ENCODE measurements at places on chromosomes 12 and 14.

GRCh38 chr12:33115716-33116115 lies 219.1 kb upstream of the PKP2 start:
- DNase-seq = no peak

DNA sequence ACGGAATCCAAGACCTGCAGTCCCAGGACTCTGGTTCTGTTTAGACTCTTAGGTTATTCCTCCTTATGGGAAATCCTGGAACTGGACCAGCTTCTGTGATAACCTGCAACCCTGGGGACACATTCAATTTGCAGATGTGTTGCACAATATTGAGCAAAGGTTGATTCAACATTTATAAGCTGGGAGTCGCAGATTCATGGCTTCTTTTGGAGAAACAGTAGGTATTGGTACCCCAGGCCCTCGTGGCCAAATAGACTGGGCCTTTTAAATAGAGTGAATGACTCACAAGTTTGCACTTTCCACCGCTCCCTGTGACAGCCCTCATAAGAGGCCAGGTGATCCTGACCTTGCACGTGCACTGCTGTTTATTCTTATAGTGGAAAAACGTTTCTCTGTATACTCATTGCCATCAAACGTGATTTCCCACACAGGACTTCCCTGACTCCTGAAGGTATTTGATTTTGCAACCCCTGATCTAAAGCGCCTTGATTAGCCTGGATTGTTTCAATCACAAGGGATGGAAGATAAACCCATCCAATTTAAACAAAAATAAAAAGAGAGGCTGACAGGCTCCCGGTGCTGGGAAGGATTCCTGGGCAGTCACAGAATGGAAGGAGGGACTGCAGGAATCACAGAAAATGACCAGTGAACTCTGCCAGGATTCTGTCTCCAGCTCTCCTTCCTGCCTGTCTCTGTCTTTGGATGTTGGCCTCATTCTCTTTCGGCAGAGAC lies 98.0 kb downstream of the VCPKMT start:
- no peak for DNase-seq

DNA sequence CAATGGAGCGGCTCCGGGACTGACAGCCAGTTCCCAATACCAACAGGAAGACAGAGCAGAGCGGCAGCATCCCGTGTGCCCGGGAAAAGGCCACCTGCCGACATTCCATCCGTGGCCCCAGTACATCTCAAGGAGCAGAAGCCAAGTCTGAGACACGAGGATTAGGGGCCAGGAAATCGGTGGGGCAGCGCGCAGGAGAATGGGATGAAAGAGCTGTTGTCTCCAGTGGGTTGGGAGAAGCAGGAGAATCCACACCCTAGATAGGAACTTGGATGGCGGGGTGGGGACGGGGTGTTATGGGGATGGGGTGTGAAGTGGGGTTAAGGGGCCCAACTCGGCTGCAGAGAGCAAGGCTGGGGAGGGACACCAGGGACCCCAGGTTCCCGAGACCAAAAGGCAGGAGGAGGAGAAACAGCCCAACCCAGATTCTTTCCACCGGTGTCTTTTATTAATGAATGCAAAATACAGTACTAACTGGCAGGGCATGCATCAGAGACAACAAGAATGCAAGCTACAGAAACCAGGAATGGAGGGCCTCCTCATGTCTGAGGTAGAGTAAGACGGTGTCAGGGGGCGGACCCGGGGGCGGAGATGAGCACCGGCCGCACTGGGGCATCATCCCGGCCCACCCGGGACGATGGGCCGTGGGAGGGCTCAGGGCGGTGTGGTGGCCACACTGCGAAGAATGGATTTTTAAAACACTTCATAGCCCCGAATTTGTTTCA lies 50.3 kb downstream of the BEGAIN start:
- no peak for DNase-seq

DNA sequence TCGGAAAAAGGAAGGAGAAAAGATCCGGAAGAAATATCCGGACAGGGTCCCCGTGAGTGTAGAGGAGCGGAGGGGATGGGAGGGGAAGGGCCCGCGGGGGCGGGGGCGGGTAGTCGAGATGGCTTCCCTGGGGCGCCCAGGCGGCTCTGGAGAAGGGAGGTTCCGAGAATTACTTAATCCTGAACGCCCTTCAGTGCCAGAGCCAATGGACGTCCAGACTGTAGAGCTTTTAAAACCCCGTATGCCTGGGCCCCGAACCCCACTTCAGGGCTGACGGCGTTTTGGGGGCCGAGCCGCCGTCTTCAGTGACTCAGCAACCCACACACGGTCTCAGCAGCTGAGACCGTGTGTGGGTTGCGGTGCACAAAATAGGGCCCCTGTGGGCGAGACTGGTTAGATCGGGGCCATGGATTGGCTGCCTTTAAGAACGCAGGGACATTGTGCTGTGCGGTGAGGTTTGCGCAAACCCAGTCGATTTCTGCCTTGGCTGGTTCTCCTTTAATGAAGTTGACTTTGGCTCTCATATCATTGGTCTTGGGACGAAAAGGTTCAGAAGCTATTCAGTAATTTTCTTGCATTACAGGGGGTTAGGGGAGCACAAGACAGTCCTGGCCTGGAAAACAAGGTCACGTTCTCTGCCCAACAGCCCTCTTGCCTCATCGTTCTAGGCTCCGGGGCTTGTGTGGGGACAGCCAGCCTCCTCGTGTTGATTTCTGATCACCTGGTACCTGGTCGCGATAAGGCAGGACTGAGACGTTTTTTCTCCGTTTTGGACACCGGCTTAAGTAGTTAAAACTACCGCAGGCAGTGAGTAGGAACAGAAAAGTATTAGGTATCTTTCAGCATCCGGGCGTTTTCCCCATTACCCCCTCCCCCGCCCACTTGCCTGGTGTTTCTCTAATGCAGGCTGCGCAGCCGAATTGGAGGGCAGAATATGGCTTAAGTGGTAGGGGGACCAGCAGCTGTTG lies 775 bp downstream of the GABARAPL1 start:
- DNase-seq = peak; percentile 38

DNA sequence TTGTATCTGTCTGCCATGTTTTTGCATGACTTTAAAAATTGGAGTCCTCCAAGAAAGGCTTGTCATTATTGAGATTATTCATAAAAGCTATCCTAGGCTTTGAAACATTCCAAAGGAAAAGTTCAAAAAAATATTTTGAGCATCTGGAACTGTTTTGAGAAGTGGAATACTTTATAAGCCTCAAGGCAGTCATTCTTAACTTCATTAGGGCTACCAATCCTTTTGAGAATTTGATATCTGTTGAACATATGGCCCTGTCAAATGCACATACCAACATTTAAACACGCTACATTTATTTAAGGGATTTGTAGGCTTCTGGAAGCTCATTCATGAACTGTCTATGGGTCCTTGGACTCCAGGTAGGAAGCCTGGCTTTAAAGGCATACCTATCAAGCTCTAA lies 77.0 kb downstream of the TMEM117 start:
- DNase-seq = no peak

DNA sequence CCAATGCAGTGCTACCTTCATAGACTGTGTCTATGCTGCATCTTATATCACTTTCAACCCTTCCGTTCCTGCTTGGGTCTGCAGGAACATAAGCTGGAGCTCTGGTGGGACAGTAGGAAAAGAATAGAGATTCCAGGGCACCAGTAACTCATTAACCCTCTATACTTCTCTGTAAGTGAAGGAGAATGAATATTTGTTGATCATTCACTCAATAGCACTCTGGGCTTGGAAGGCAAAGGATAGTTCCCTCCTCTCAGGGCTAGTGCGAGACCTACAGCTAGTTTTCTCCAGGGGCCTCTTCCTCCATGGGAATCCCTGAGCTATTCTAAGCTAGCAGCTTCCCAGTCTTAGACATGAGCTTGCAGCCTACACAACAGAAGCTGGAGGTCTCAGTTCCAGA lies 84.7 kb downstream of the BMP4 start:
- no peak for DNase-seq

- no peak for DNase-seq
These were observed 102.1 kb downstream of the MYRFL start for GRCh38 chr12:69927164-69927563.

GRCh38 chr12:92446083-92446460 lies 256.7 kb upstream of the PLEKHG7 start:
- DNase-seq = no peak

- DNase-seq = peak; percentile 67
These were observed 33.6 kb upstream of the HNF1A start for GRCh38 chr12:120944645-120945217.

GRCh38 chr12:47141459-47141858 lies 61.7 kb upstream of the AMIGO2 start:
- no peak for DNase-seq

DNA sequence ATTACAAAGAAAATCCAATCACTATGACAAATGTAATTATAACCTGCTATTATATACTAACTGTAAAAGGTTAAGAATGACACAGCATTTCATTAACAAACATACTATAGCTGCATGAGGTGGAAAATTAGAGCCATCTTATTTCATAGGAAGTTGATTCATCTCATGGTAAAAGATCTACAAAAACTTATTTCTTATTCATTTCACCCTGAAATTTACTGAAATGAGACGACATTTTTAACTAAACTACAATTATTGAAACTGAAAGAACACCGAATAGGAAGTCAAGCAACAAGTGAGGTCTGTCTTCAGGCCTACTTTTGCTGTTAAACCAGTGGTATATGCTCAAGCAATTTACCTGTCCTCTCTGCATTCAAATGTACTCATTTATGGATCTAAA lies 87.2 kb downstream of the CEP83 start:
- no peak for DNase-seq

- DNase-seq = no peak
These were observed 456.2 kb downstream of the FOXG1 start for GRCh38 chr14:29222671-29223268.

DNA sequence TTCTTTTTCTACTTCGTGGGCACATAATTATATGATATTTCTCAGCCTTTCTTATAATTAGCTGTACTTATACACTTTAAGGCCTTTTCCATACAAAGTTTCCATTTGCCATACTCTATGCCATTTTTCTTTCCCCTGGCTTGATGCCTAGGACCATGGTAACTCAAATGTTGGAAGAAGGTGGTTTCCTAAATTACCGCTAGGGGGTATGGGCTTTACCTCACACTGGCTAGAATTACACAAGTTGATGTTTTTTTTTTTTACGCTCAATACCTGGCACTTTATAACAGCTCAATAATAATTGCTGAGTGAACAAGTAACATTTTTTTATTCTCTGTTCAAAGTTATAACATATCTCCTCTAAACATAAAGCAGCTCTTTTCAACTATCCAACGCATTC lies 306.8 kb upstream of the LRFN5 start:
- DNase-seq = no peak

- no peak for DNase-seq
These were observed 52.5 kb upstream of the PELI2 start for GRCh38 chr14:56065621-56066290.

DNA sequence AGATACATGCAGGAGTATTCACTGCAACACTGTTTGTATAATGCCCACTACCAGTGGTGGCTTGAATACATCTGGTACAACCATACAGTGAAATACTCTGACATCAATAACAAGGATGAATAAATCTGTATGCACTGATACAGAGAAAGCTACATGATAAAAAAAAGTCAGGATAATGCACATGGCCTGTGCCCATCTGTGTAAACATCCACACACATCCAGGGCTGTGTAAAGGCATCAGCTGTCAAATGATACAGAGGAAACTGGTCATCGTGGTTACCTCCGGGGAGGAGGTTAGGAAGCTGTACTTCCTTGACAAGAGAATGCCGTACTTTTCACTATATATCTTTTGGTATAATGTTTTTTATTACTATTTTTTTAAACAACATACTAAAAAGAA lies 176.6 kb downstream of the FOXN3 start:
- DNase-seq = no peak

Data from germinal center (tissue), 1 donor.